ENCODE measurements at places on chromosomes 12 and 14.

GRCh38 chr12:123269395-123269892 is 2.2 kb downstream of the CDK2AP1 start:
- no peak for DNase-seq

DNA sequence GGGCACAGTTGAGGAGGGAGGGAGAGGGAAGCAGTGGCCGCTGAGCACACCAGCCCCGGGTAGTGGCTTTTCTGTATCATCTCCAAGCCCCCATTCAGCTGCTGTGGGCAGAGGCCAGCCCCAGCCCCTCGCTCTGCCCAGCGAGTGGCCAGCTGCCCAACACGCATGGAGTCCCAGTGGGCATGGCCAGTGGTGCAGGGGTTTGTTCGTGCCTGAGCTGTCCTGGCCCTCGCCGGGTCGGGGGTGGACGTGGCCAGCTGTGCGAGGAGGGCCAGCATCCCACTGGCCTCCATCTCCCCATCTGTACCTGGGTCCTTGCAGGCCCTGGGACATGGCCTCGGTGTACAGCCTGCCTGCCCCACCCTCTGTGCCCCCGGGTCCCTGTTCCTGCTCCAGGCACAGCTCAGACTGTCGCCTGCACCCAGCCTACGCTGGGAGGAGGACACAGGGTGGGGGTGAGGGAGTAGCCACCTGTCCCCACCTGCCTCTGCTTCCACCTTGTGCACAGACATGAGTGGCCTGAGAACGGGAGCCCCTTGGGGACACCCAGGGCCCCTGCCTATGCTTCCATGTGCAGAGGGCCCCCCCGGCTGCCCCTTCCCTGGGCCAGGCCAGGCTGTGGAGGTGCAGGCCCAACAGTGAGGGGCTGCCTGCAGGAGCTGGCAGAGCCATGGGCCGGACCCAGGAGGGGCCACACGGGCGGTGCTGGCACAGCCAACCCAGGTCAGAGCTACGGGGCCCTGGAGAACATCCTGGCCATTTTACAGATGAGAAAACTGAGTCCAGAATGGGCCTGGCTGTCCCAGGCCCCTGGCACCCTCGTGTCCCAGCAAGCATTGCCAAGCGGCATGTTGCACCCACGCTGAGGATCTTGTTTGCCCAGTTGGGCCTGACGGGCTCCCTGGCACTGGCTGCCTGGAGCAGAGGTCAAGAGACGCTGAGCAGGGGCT is 4.3 kb downstream of the INF2 start:
- DNase-seq = no peak

- DNase-seq = no peak
These were observed 85.0 kb downstream of the TBX5 start for GRCh38 chr12:114320968-114321367.

DNA sequence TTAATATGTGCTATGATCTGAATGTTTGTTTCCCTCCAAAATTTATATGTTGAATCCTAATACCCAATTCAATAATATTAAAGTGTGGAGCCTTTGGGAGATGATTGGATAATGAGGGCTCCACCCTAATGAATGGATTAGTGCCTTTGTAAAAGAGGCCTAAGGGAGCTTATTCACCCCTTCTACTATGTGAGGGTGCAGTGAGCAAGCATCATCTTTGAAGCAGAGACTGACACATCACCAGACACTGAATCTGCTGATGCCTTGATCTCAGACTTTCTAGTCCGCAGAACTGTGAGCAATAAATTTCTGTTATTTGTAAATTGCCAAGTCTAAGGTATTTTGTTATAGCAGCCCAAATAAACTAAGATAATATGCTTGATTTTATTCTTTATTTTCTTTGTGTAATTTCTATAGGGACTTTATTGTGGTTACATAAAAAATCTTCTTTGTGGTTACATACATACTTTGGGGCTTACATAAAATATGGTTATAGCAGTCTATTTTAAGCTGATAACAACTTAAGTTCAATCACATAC is 131.1 kb upstream of the SLC38A2 start:
- DNase-seq = no peak

DNA sequence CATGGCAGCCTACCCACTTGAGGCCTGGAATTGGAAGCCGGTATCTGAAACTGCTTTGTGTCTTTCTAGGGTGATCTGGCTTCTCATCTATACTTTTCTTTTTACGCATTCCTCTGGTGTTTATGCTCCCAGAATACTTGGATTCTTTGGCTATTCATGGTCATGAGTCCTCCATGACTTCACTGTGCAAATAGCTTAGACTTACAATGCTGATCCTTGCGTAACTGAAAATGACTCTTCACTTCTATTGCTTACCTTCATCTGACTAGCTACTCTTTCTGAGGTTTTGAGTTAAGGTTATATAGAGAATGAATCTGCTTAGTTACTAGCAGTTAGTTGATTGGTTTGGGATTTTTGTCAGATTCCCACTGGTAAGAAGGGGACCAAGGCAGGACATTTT is 121.7 kb upstream of the NOVA1 start:
- no peak for DNase-seq

GRCh38 chr12:47216150-47216677 is 136.5 kb upstream of the AMIGO2 start:
- DNase-seq = no peak

- no peak for DNase-seq
These were observed 26.1 kb upstream of the SLC6A13 start for GRCh38 chr12:288687-289086.

DNA sequence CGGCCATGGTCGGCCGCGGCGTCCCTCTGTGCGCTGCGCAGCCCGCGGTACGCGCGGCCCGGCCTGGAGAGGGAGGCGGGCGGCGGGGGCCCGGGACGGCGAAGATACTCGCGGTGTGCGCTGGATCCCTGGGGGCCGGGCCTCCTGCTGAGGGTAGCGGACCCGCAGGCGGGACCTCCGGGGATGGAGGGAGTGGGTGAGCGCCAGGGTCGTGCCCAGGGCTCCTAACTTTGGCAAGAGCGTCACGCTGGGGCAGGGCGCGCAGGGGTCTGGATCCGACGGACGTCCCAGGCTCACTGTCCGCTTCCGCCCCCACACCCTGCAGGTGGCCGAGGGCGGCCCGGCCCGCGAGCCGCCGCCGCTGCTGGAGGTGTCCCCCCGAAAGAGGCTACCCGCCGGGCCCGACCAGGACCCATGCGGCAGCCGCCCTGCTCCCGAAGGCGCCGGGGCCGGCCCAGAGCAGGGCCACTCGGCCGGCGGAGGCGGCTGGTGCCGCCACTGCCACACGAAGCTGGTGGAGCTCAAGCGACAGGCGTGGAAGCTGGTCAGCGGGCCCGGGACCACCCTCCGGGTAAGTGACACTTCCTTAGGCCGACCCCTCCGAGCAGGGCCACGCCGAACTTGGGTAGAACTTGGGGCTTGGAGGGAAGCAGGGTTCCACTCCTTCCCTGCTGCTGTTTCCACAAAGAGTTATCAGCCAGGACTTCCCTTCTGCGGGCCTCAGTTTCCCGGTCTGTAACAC is 502 bp downstream of the KIF26A start:
- no peak for DNase-seq

DNA sequence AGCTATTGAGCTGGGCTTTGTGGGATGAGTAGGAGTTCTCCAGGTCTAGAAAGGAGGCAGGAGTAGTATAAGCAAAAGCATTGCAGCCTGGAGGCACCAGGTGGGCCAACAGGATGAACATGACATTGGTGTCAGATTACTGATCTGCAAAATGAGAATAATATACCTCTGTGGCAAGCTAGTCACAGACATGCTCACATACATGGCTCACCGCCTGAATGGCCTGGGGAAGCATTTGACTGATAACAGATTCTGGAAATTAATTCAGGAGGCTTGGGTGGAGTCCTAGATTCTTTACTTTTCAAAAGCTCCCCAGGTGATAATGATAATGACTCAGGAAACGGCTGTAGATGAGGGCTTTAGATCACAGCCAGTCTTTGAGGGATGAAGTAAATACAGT is 709 bp downstream of the TCL1B start:
- no peak for DNase-seq

GRCh38 chr14:59225281-59225680 is 36.8 kb downstream of the DAAM1 start:
- no peak for DNase-seq

GRCh38 chr14:102497998-102498677 is 11.4 kb downstream of the ANKRD9 start:
- no peak for DNase-seq

DNA sequence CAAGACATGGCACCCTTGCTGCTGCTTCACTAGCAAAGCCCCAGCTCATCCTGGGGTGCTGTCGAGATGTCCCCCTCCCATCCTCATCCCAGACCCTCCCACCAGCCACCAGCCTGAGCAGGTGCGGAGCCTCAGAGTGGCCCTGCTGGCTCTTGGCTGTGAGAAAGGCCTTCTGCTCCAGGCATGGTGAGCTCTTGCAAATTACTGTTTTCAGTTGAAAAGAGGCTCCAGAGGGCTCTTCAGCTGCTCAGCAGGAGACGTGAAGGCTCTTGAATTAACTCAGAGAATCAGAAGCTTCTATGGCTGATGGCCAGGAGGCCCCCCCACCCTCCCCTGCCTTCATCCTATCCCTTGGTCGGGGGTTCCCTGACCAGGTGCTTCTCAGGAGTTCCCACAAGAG is 44.1 kb downstream of the WSCD2 start:
- no peak for DNase-seq

GRCh38 chr14:44341116-44341515 is 166.0 kb downstream of the FSCB start:
- DNase-seq = no peak

DNA sequence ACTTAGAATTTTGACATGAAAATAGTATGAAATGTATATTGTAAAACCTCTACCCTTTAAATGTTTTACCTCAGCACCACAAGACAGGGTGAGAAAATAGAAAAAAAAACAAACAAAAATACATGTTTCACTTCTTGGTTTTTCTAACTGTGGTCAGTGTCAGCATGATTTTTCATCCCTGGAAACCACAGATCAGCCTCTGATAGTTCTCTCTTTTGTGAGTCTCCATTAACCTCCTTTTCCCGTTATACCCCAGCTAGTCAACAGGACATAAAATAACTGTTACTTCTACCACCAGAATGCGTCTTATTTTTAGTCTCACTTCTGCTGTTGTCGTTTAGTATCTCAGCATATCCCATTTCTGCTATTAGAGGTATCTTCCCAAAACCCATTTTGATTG is 48.3 kb upstream of the KCNMB4 start:
- no peak for DNase-seq

DNA sequence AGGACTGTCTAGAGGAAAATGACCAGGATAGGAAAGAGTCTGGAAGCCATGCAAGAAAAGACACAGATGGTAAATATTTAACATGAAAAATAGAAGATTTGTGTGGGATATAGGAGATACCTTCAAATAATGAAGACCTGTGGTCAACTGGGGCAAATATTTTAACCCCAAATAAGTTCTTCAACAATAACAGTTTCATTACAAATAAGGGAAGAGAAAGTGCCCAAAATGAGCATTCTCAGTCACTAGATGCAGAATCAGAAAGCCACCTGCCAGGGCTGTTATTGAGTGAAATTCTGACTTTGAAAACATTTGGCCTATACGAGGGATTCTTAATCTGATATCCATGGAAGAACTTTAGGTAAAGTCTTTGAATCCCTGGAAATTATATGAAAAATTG is 231.2 kb upstream of the PLEKHG7 start:
- no peak for DNase-seq

GRCh38 chr12:54311051-54311450 is 10.2 kb upstream of the NFE2 start:
- no peak for DNase-seq

DNA sequence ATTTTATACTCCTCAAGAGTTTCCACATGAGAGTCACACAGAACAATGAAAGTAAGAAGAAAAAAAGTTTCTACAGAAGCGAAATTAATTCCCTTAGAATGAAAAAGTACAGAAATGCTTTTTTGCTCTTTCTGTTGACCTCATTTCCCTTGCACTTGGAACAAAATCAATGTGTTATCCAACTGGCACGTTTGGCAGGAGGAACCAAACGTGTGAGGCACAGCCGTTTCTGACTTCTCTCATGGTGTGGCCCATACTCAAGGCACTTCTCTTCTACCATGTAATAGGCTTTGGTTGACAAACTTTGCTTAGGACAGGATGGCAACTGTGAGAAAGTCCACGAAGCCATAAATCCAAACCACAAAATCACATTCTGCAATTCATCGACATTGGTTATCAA is 297.0 kb downstream of the FUT8 start:
- no peak for DNase-seq

DNA sequence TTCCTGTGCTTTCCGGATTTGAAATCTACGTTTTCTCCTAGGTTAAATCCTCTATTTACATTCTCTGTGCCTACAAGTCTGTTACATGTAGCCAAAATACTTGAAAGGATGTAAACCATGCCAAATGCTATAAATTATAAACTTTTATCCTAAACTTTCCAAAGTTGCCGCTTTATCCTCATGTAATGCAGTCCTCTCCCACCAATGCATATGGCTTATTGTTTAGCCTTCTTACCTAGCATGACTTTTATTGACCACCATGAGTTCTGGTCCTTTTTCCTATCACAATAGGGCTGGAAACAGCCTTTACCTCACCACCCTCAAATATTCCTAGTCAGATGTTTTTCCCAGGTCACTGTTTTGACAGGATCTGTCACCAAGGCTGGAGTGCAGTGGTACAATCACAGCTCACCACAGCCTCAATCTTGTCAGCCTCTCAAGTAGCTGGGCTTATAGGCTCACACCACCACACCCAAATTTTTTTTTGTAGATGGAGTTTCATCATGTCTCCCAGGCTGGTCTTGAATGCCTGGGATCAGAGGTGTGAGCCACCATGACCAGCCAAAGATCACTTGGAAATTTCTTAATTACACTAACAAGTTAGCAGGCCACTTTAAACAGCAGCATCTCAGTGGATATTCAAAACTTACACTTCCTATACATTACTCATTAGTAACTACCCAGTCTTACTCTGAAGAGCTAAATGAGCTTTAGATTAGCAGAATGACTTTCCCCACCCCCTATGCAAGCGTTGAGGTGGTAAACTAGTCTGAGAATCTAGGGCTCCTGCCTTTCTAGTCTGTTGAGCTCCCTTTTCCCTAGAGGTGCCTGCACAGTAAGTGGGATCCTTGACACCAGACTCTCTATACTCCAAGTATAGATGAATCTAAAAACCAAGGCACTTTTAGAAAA is 4.1 kb downstream of the TUBA1B start:
- DNase-seq = no peak

DNA sequence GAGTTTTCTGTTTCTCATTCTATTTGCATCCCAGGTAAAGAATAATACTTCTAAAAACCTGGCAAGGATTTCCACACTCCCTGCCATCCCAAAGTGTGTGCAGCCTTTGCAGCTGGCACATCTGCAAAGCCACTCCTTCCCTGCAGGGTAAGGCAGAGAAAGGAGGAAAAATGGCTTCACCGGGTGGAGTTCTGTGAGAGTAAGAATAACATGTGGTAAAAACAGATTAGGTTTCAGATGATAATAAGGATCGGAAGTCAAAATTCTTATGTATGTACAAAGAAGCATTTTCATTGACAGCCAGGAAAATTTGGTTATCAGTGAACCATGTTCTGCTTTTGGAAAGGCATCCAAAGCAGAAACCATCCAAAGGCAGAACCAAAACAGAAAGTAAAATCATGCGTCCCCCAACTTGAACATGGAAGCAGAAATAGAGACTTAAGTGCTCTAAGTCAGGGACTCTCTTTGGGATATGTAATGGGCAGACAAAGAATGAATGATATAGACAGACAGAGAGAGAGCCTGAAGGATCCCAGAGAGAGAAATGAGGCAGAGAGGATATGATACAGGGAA is 192.6 kb upstream of the CCDC196 start:
- DNase-seq = no peak
